ENCODE measurements at places on chromosomes 5 and 9.
A peak's percentile ranks its signal among the peaks of the same experiment; 100 is the strongest.

GRCh38 chr5:8907168-8907868 lies 638.6 kb downstream of the SEMA5A start:
- no peak for DNase-seq

DNA sequence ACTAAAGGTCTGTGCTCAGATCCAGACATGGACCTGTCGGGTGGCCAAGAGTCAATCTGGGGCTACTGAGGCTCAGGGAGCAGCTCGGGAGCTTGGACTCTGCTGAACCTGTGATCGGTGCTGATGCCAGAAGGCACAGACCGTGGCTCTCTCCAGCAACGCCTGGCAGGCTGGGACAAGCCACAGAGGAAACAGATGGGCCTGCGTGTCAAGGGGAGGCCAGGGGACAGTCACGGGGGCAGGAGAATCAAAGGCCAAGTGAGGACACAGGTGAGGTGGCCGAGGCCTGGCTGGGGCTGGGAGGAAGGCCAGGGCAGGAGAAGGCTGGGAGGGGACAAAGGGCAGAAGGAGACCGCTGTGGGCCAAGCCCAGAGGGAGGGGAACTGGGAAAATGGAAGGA lies 43.4 kb downstream of the EPB41L4B start:
- no peak for DNase-seq

DNA sequence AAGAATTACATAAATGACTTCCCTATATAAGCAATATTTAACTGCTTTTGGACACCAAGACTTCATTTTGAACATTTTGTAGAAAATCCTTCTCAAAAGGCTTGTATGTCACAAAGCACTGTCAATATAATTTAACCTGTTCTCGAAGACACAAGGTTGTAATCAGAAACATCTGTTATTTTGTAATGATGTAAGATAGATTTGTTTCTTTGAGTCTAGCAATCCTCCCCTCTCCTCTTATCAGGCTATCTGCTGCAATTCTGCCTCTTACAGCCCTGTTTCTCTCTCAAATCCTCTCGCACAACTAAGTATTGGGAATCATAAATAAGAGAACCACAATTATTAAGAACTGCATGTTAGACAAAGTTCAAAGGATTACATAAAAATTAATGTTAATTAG lies 18.6 kb upstream of the TARS1 start:
- DNase-seq = no peak

GRCh38 chr9:90290716-90291485 lies 351.7 kb downstream of the DIRAS2 start:
- no peak for DNase-seq

DNA sequence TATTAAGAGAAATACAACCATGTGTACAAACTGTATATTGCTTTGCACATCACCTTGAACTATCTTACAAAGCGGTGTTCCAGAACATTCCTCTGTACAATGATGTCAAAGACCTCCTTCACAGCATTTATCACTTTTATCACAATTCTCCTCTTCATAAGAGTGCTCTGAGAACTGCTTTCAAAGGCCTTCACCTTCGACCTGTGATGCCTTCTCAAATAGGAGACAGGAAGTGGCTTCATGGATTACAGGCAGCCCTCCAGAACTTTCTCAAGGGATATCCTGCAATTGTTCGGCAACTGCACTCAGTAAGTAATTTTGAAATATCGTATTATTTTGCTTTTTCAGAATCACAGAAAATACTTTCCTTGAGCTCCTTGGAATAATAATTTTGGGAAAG lies 68.0 kb upstream of the IL7R start:
- no peak for DNase-seq

- peak; percentile 95 for DNase-seq
Observed at GRCh38 chr5:135398855-135399793, at the start of gene MACROH2A1. Gene MACROH2A1, minus strand, starts transcription at chr5:135399231. Its CDS starts 10,138 bp downstream, at chr5:135389093.

- no peak for DNase-seq
Observed at GRCh38 chr5:85538362-85538761, 1079.4 kb upstream of the COX7C start.

DNA sequence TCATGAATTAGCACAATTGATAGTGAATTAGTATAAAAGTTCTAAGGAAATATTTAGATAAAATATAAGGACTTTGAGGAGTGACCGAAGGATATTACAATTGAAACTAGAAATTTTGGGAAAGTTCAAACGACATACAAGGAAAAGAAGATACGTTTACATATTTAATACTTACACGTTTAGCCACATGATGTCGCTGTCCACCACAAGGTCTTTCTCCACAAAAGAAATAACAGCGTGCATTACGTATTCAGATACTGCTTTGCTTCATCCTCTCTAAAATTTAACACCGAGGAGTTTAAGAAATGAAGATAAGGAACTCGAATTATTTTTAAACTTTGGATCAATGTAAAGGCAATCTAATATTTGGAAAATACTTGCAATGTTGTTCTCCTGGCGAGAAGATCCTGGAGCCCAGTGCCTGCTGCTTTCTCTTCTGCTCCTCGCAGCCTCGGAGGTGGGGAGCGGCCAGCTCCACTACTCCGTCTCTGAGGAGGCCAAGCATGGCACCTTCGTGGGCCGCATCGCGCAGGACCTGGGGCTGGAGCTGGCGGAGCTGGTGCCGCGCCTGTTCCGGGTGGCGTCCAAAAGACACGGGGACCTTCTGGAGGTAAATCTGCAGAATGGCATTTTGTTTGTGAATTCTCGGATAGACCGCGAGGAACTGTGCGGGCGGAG lies at the start of gene PCDHA3:
Gene PCDHA3, plus strand, starts transcription at position 242 of the 678 bp plus-strand sequence.
- DNase-seq = peak; percentile 20

- DNase-seq = no peak
Observed at GRCh38 chr9:108382310-108382709, 473.5 kb downstream of the ACTL7B start.

DNA sequence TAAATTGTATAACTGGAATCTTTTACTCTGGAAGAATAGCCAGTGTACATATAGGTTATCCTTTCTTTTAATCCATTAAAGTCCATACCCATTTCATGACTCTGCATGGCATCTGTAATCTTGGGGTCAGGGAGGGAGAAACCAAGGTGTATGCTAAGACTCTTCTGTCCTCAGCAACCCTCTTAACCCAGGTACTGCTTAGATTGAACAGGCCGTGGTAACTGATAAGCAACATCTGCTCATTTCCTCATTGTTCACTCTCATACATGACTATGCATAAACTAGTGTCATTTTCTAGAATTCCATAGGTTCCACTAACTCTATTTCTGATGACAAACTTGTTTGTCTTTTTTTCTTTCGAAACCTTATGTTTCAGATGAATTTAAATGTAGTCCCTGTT lies 69.3 kb upstream of the IFNE start:
- no peak for DNase-seq

DNA sequence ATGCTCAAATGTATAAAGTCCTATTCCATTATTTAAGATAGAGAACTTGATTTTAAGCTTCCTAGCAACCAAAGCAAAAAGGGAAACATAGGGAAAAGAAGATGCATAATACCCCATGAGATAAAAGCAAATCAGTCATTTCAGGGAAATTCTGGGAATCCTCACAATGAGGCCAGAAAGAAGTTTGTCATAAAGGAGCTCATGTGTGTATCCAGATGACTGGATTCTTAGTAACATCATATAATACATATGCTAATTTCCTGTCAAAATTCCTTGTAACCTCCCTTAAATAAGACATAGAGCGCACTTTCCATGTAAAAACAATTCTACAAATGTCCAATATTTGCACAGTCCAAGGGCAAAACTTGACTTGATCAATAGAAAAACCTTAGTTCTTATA lies 411.0 kb upstream of the WWC1 start:
- no peak for DNase-seq

- DNase-seq = peak; percentile 84
Observed at GRCh38 chr5:141875795-141876627, 2.2 kb downstream of the PCDH1 start.

Measured in hematopoietic multipotent progenitor cell treated with erythropoietin and hydrocortisone succinate and interleukin-3 and kit ligand, for 4 days (in vitro differentiated cells).